ENCODE measurements at places on chromosomes 16 and 17. TPM values are rescaled to one million over a fixed set of nuclear protein-coding genes. Genes with fewer than 3 reads are reported as not detected.

- DNase-seq, result no peak
- no peak overlapping the region for H3K27ac ChIP-seq
- no peaks in the 10 kb centered on the region for H3K36me3 ChIP-seq
- H3K4me3 ChIP-seq, result no peak overlapping the region
These were observed 29.3 kb downstream of the MAF start for GRCh38 chr16:79571065-79571902.

DNA sequence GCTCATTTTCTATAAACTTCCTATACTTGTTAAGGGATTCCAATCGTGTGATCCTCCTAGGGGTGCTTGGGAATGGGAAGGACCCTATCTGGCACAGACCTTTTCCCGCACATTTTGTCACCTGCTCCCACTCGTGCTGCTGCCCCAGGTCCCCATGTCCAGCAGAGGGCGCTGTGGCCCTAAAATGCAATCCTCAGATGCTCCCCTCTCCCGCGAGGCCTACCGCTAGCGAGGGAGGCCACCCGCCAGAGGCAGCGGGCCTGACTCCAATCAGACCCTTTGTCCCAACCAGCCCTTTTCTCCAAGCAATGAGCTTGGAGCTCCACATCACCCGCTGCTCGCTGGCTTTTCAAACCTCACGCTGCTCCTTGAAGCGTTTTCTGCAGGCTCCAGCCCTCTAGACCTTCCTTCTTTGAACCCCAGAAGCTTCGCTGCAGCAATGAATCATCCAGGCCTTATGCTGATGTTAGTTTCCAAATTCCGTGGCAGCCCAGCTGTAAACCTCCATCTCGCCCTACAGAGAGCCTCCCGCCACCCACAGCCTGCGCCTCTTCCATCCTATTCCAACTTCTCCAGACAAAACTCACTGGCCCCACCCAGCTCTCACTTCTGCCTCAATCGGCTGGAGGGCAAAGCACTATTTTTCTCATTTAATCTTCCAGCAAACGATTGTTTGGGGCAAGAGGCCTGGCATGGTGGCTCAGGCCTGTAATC lies 23.6 kb upstream of the FZD2 start:
- no peak overlapping the region for H3K4me3 ChIP-seq
- no peak overlapping the region for H3K27ac ChIP-seq
- H3K27me3 ChIP-seq, result no peaks in the 10 kb centered on the region
- no peaks in the 10 kb centered on the region for H3K4me1 ChIP-seq

DNA sequence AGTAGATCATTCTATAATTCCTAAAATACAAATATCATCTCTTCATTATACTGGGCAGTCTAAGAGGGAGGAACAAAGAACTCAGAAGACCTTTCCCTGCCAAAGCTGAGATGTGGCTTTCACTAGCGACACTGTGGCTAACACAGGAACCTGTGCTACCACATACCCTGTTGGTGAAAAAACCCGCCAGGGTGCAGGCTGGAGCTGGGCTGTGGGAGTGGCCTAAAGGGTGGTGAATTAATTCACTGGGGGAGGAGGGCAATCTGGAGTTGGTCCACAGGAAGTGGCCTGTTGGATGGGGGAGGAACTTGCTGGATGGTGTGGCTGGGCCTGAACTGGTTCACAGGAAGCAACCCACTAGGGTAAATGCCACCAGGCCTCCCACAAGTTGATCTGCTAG lies 7.4 kb downstream of the ZNF594 start:
- H3K4me3 ChIP-seq, result no peak overlapping the region
- H3K27ac ChIP-seq, result no peak overlapping the region
- H3K27me3 ChIP-seq, result no peaks in the 10 kb centered on the region
- H3K4me1 ChIP-seq, result no peaks in the 10 kb centered on the region
- no peak for DNase-seq
- H3K36me3 ChIP-seq, result peaks cover 14% of the 10 kb centered on the region

DNA sequence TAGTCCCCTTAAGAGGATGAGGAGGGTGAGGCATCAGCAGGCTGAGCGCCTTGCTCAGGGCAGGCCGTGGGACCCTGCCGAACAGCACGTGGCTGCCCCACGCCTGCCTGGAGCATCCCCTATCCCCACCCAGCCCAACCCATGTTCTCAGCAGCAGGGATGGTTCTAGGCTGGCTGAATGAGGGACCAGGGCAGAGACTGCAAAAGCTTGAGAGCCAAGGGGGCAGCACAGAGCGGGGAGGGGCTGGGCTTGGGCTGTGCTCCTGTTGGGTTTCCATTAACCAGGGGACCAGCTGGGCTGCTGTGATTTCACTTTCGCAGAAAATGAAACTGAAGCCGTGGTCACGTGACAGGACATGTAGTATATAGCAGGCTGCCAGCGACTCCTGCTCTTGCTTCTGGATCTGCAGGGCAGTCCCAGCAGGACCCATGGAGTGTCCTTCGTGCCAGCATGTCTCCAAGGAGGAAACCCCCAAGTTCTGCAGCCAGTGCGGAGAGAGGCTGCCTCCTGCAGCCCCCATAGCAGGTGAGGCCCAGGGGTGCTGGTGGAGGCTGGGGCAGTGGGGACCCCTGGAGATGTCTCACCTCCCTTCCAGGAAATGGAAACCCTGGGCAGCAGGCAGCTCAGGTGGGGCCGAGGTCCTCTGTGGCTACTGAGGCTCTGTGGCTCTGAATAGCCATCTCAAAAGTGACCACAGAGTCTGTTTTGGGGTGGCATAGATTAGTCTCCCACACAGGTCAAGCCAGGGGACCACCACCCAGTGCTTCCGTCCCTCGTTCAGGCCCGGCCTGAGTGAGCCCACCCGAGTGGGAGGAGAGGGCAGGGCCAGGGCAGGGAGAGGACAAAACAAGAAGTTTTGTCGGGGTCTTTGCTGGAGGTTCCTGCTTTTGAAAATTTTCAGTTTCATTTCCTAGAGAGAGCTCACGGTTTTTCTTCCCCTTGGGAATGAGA lies 2.9 kb downstream of the RNF213 start:
- no peaks in the 10 kb centered on the region for H3K27me3 ChIP-seq
- H3K4me3 ChIP-seq, result peak overlapping the region; percentile 86
- peak; percentile 83 for DNase-seq
- peaks cover 83% of the 10 kb centered on the region for H3K4me1 ChIP-seq
- H3K36me3 ChIP-seq, result peaks cover 12% of the 10 kb centered on the region

GRCh38 chr17:62741290-62741689 lies 66.8 kb downstream of the MARCHF10 start:
- no peak overlapping the region for H3K4me3 ChIP-seq
- H3K27ac ChIP-seq, result no peak overlapping the region
- no peaks in the 10 kb centered on the region for H3K36me3 ChIP-seq
- no peak for DNase-seq
- H3K27me3 ChIP-seq, result no peaks in the 10 kb centered on the region
- H3K4me1 ChIP-seq, result no peaks in the 10 kb centered on the region

Gene MMP28
- total RNA-seq, result not detected

Gene RTN4RL1
- total RNA-seq, result 0.35 TPM

Measured in CD4-positive, CD25-positive, alpha-beta regulatory T cell (primary cell).